ENCODE measurements at places on chromosomes 1 and 21. TPM values are rescaled to one million over a fixed set of nuclear protein-coding genes. Genes with fewer than 3 reads are reported as not detected.

DNA sequence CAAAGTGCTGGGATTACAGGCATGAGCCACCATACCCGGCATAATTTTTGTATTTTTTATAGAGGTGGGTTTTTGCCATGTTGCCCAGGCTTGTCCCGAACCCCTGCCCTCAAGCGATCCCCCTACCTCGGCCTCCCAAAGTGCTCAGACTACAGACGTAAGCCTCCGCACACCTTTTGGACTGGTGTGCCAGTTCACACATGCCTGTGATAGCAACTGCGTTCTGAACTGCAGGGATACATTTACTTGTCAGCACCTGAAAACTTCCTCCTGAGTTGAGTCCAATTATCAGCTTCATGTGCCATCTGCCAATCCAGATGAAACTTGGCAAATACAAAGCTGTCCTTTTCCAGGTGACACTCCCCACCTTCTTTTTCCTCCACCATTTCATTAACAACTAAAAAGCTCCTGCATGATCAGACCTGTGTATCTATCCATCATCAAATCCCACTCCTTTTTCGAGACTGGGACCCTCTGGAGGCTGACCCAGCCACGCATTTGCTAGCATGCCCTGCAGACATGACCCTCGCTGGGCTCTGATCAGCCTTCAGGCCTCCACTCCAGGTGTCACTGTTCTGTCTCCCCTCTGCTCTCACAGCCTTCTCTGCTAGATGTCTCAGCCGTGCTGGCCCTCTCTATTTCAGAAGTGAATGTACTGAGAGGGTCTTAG lies 2.1 kb upstream of the DEGS1 start:
- no peaks in the 10 kb centered on the region for H3K27me3 ChIP-seq
- H3K4me3 ChIP-seq, result no peak overlapping the region
- H3K36me3 ChIP-seq, result no peaks in the 10 kb centered on the region
- DNase-seq, result no peak
- no peak overlapping the region for H3K27ac ChIP-seq

- DNase-seq, result peak; percentile 47
- no peaks in the 10 kb centered on the region for H3K27me3 ChIP-seq
- no peaks in the 10 kb centered on the region for H3K4me1 ChIP-seq
- H3K36me3 ChIP-seq, result no peaks in the 10 kb centered on the region
- no peak overlapping the region for H3K27ac ChIP-seq
- H3K4me3 ChIP-seq, result no peak overlapping the region
Measured at GRCh38 chr1:77063118-77063517, 156.1 kb downstream of the PIGK start.

DNA sequence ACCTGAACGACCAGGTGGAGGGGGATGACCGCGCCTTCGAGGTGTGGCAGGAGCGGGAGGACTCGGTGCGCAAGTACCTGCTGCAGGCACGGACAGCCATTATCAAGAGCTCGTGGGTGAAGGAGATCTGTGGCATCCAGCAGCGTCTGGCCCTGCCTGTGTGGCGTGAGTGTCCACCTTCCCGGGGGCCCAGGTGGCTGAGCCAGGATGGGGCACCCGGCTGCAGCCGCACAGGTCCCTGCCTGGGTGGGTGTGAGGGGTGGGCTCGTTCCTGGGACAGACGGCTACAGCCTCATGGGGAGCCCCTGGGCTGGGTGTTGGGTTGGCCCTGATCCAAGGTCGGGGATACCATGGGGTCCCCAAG lies 65.2 kb downstream of the TRIM11 start:
- peaks cover 46% of the 10 kb centered on the region for H3K36me3 ChIP-seq
- no peak overlapping the region for H3K4me3 ChIP-seq
- H3K4me1 ChIP-seq, result no peaks in the 10 kb centered on the region

- no peak for DNase-seq
- peak overlapping the region; percentile 67 for H3K4me3 ChIP-seq
- H3K36me3 ChIP-seq, result peaks cover 14% of the 10 kb centered on the region
Measured at GRCh38 chr1:11980676-11980972, 380 bp downstream of the MFN2 start.

GRCh38 chr1:151048645-151049032 lies 1.1 kb downstream of the C1orf56 start:
- H3K4me3 ChIP-seq, result peak overlapping the region; percentile 65
- H3K27me3 ChIP-seq, result no peaks in the 10 kb centered on the region
- H3K27ac ChIP-seq, result no peak overlapping the region
- H3K36me3 ChIP-seq, result peaks cover 8% of the 10 kb centered on the region

GRCh38 chr1:205994346-205994745 lies 8.8 kb downstream of the RAB7B start:
- no peak overlapping the region for H3K4me3 ChIP-seq
- H3K4me1 ChIP-seq, result peaks cover 11% of the 10 kb centered on the region
- DNase-seq, result no peak
- no peaks in the 10 kb centered on the region for H3K36me3 ChIP-seq
- H3K27ac ChIP-seq, result no peak overlapping the region

DNA sequence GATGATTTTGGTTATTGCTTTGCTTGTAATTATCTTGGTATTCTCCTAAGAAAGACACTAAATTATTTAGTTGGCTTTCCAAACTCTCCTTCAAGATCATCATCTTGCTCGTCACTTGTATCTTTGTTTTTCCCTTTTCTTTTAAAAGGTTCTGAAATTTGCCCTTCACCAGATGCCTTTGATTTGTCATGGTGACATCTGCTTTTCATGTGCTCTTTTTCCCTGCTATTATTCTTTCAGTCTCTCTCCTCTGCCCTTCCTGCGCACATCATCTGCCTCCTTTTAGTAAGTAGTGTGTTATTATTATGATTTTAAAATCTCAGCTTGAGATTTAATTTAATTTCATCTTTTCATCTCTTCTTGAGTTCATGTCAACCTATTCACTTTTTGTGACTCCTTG lies 92.1 kb downstream of the BACH1 start:
- no peak overlapping the region for H3K4me3 ChIP-seq
- H3K27me3 ChIP-seq, result no peaks in the 10 kb centered on the region
- no peaks in the 10 kb centered on the region for H3K4me1 ChIP-seq
- no peaks in the 10 kb centered on the region for H3K36me3 ChIP-seq
- no peak for DNase-seq
- no peak overlapping the region for H3K27ac ChIP-seq

- no peaks in the 10 kb centered on the region for H3K4me1 ChIP-seq
- no peaks in the 10 kb centered on the region for H3K36me3 ChIP-seq
- no peak overlapping the region for H3K27ac ChIP-seq
- H3K4me3 ChIP-seq, result no peak overlapping the region
- H3K27me3 ChIP-seq, result no peaks in the 10 kb centered on the region
- DNase-seq, result no peak
Measured at GRCh38 chr1:79852004-79852403, 845.5 kb upstream of the ADGRL4 start.

Gene GFI1
- 0.12 TPM for total RNA-seq

Gene BARHL2
- total RNA-seq, result not detected

Gene NBPF4
- total RNA-seq, result not detected

Gene RAB7B
- 2.1 TPM for total RNA-seq

Measured in cardiac muscle cell (in vitro differentiated cells and primary cell).